ENCODE measurements at places on chromosomes 7 and 10.

- no peak overlapping the region for H3K27ac ChIP-seq
- no peak overlapping the region for H3K4me3 ChIP-seq
- no peak for DNase-seq
Measured at GRCh38 chr10:623014-623413, 66.5 kb downstream of the DIP2C start.

DNA sequence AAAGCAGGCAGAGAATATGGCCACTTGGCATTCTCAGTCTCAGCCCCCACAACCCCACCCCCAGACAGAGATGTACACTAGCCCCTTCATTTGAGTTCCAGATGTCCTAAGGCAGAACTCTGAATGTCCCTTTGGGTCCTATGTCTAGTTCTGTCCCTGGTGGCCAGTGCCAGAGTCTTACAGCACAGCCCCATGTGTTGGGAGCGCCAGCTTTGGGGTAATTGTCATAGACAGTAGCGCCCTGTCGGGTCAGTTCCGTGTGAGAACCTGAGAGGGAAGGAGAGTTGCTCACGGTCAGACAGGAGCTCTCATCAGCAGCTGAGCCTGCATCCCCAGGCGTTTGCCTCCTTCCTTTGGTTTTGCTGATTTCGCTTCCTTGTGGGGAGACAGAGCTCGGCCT is 94.9 kb upstream of the INSYN2A start:
- no peaks in the 10 kb centered on the region for H3K36me3 ChIP-seq
- no peak for DNase-seq
- H3K4me1 ChIP-seq, result no peaks in the 10 kb centered on the region
- H3K4me3 ChIP-seq, result no peak overlapping the region

DNA sequence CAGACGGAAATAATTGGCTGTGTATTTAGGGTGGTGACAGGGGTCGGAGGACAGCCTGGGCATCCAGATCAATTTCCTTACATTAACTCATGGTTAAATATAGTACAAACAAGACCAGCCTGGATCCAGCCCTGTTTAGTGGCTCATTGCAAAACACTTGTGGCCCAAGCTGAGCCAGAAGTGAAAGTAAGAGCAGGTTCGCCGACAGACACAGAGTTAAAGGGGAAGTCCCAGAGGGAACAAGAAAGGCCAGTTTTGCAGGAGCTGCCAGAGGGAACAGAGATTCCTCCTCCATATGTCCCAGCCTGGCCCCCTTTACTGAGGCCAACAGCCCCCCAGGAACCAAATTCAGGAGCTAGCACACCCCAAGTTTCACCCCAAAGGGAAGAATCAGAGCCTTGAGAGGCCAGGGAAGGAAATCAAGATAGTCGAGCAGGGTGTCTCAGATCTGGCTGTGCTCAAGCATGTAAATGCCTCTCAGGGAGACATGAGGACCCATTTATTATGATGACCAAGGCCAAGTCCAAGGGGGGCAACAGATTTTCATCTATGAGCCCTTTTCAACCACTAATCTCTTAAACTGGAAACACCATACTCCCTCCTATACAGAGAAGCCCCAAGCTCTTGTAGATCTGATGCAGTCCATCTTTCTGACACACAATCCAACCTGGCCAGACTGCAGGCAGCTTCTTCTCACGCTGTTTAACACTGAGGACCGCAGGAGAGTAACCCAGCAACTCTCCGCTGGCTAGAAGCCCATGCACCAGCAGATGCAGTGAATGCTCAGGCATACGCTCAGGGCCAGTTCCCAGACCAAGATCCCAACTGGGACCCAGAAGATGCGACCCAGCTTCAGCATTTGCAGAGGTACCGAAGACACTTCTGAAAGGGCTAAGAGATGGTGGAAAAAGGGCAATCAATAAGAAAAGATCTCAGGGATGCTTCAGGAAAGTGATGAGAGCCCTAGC is 15.9 kb upstream of the ADCK2 start:
- no peak for DNase-seq
- H3K36me3 ChIP-seq, result no peaks in the 10 kb centered on the region
- H3K27me3 ChIP-seq, result no peaks in the 10 kb centered on the region
- H3K4me1 ChIP-seq, result no peaks in the 10 kb centered on the region

DNA sequence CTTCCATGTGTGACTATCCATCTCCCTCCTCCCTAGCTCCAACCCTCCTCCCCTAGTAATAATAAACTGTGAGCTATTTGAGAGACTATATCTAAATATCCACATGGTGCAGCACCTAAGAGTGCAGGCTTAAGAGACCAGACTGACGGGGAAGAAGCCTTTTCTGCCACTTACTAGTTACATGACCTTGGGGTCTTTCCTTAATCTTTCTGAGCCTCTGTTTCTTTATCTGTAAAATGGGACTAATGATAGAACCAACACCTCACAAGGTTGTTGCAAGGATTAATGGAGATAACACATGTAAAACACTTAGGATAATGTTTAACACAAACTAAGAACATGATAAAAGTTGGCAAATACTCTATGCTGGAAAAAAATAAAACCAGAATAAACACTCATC is 37.1 kb upstream of the FBXW4 start:
- H3K36me3 ChIP-seq, result no peaks in the 10 kb centered on the region
- H3K4me1 ChIP-seq, result no peaks in the 10 kb centered on the region
- H3K27me3 ChIP-seq, result no peaks in the 10 kb centered on the region
- no peak overlapping the region for H3K4me3 ChIP-seq
- H3K27ac ChIP-seq, result no peak overlapping the region
- DNase-seq, result no peak

GRCh38 chr7:135856356-135857144 is 107.9 kb upstream of the FAM180A start:
- no peak for DNase-seq
- no peaks in the 10 kb centered on the region for H3K36me3 ChIP-seq
- H3K27ac ChIP-seq, result no peak overlapping the region
- H3K27me3 ChIP-seq, result no peaks in the 10 kb centered on the region

DNA sequence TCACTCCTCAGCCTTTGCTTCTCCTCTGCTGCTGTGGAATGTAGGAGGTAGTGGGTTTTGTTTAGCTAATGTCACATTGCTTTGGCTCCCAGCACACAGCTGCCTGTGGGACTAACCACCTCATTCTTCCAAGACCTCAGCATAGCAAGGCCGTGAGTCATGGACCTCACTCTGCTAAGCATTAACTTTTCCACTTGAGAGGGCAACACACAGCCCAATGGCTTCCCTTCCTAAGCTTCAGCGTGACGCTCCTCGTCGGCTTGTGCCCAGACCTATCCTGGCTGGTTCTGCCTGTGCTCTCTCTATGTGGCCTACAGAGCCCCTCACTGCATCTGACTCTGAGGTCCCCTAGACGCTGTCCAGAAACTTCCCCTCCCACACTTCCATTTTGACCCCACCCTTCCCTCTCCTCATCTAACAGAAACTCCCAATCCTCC is 23.3 kb downstream of the MYOF start:
- peak overlapping the region; percentile 96 for H3K27ac ChIP-seq
- H3K36me3 ChIP-seq, result peaks cover 16% of the 10 kb centered on the region
- DNase-seq, result peak; percentile 96
- peaks cover 17% of the 10 kb centered on the region for H3K4me1 ChIP-seq
- no peak overlapping the region for H3K4me3 ChIP-seq

GRCh38 chr7:95470452-95470851 is 15.3 kb upstream of the ASB4 start:
- no peaks in the 10 kb centered on the region for H3K27me3 ChIP-seq
- H3K27ac ChIP-seq, result no peak overlapping the region
- H3K4me3 ChIP-seq, result no peak overlapping the region

DNA sequence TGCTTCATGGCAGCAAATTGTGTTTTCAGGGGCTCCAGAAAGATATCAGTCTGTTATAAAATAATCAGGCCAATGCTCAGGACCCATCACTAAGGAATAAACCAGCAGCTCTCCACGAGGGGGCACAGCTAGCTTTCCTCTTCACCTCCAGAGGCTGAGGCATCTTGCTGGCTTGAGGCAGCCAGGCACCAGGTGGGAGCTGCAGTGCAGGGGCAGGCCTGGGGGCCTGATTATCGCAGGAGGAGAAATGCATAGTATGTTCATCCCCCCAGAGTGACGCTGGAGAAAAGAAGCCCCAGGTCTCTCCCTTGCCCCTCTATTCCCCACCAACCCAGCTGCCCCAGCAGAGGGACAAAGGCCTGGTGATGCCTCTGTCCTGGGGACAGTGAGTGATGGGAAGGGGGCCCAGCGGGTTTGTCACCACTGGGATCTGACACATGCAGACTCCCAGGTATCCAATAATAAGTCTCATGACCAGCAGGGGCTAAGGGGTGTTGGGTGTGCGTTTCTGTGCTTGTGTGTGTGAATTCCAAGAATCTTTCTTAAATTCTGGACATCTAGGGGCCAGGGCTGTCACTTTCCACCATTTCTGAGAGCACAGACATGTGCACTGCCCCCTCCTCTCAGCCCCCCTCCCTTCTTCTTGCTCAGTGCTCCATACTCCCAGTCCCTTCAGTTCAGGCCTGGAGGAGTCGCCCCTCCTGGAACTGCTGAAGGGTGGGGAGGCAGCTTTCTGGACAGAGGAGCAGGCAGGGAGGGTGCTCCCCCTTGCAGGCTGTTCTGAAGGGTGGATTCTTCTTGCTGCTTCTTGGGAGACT is 128.1 kb upstream of the FAM20C start:
- no peaks in the 10 kb centered on the region for H3K4me1 ChIP-seq
- peak; percentile 8 for DNase-seq
- no peaks in the 10 kb centered on the region for H3K36me3 ChIP-seq
- no peak overlapping the region for H3K4me3 ChIP-seq
- H3K27ac ChIP-seq, result no peak overlapping the region

DNA sequence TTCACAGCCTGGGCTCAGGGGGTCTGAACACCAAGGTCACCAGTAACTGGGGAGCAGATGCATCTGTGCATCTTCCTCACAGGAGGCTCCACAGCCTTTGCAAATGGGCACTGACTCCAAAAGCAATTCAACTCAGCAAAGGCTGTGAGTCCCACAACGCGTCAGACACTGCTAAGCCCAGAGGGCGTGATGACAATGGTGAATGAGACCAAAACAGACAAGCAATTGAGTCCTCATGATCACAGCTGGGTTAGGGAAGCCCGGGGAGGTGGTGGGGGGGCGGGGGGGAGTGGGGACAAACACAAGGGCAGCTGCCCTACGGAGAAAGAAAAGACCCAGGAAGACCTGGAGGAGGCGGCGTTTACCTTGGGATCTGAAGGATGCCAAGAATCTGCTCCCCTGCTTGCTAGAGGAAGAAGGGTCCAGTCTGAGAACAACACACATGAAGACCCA is 61.6 kb upstream of the RNF32 start:
- H3K4me1 ChIP-seq, result no peaks in the 10 kb centered on the region
- no peak overlapping the region for H3K27ac ChIP-seq
- no peak for DNase-seq
